Regular cardiac myocyte (primary cell): ENCODE measurements at places on chromosomes 2 and 18. TPM values are rescaled to one million over a fixed set of nuclear protein-coding genes. Genes with fewer than 3 reads are reported as not detected.

Gene GCG
- not detected in 2 replicates for total RNA-seq

Gene CXCR1
- total RNA-seq = not detected in 2 replicates

Gene EPB41L3
- 24.0 and 31.4 TPM in 2 replicates for total RNA-seq

Gene SH3RF3
- 2.8 and 2.9 TPM in 2 replicates for total RNA-seq

Gene CTAGE1
- 0.28 TPM in 1 of 2 replicates, not detected in the other for total RNA-seq

Gene WDR7
- total RNA-seq = 18.2 and 25.4 TPM in 2 replicates

Gene ANKRD30BL
- total RNA-seq = not detected in 2 replicates

Gene MC4R
- under 0.01 TPM in 1 of 2 replicates, not detected in the other for total RNA-seq

Gene DAW1
- total RNA-seq = 24.2 and 31.6 TPM in 2 replicates

Gene ABCA12
- total RNA-seq = under 0.01 TPM in 2 replicates

Gene HOXD1
- under 0.01 TPM in 1 of 2 replicates, not detected in the other for total RNA-seq

Gene TRIB2
- 89.7 and 125 TPM in 2 replicates for total RNA-seq

Gene GEN1
- 8.5 and 17.8 TPM in 2 replicates for total RNA-seq

Gene ANKRD62
- total RNA-seq = under 0.01 TPM in 1 of 2 replicates, not detected in the other

Gene PLA2R1
- total RNA-seq = 4.2 and 17.2 TPM in 2 replicates

Gene CGREF1
- total RNA-seq = 5.0 and 14.9 TPM in 2 replicates

Gene MAL
- total RNA-seq = 0.85 and 0.96 TPM in 2 replicates

Gene SEPTIN10
- total RNA-seq = 84.5 and 104 TPM in 2 replicates

Gene PLCL1
- 7.3 and 12.3 TPM in 2 replicates for total RNA-seq

Gene TDRD15
- not detected in 2 replicates for total RNA-seq

Gene PRKAG3
- under 0.01 TPM in 1 of 2 replicates, not detected in the other for total RNA-seq

Gene C2orf66
- total RNA-seq = under 0.01 TPM in 1 of 2 replicates, not detected in the other

Gene PSMA8
- under 0.01 TPM in 1 of 2 replicates, not detected in the other for total RNA-seq

Gene DHRS9
- under 0.01 and 0.19 TPM in 2 replicates for total RNA-seq
